ENCODE measurements at places on chromosomes 11 and 22.

DNA sequence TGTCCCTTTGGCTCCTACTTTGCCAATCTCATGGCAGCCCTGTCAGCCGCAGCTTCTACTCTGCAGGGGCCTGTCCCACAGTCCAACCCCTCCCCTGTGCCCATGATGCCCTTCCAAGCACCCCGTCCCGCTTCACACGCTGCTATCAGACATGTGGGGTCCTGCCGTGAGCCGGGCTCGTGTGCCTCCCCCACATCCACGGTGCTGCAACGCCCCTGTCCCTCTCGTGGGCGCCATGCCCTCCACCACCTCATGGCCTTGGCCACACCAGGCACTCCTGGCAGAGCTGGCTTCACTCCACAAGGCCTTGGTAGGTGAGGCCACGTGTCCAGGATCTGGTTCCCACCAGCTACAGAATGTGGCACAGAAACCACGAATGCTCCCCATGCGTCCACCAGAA, 23.0 kb downstream of the CHID1 start:
- DNase-seq: no peak

DNA sequence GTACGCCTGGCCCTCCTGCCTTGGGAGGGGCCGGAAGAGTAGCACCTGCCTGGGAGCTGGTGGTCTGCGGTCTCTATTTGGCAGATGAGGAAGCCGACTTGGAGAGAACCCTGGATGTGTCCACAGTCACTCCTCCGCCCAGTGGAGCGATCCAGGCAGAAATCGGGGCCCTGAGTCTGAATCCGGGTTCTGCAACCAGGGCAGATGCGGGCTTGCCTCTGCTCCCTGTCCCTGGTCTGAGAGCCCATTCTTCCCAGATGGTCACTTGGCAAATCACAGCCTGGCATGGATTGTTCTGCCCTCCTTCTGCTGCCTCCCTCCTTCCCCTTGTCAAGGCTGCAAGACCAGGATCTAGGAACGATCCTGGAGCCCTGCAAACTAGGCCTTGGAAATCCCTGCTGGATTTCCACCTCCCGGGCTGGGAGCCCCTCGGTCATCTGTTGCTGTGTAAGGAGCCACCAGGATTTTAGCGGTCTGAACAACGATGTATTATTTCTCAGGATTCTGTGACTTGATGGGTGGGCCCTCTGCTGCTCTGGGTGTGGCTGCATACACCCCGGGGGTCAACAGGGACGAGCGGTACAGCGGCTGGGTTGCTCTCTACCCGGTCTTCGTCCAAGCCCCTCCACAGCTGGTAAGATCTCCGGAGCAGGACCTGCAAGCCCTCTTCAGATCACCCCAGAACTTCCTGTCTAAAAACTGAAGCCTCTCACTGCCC, 2.0 kb upstream of the ASCL2 start:
- DNase-seq: no peak

DNA sequence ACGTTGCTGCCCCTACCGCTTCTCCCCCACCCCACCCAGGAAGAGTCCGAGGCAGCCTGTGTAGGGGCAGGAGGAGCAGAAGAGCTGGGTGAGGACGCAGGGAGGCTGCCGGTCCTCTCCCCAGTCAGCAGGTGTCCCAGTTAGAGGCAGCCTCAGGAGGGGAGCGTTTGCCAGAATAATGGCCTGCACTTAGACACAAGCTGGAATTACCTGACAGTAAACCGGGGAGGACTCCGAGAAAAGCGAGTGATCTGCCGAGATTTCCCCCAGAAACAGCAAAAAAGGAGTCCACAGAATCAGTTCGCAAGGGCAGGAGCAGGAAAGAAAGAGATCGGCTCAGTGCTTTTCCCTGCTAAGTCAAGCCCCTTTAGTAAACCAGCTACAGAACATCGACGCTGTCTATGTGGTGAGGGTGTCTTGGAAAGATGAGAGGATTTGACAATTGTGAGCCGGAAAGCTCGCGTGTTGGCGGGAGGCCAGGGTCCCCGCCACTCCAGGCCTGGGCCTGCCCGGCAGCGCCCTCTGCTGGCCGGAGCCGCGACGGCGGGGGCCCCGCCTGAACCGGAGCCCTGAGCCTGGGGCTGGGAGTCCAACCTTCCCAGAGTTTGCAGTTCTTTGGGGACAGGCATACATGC, 17.7 kb upstream of the THRSP start:
- peak; percentile 38 for DNase-seq

GRCh38 chr11:123474994-123475393, 44.9 kb downstream of the GRAMD1B start:
- DNase-seq: no peak

Measured in dermis microvascular lymphatic vessel endothelial cell (primary cell).